ENCODE measurements at places on chromosomes 13 and 19.

DNA sequence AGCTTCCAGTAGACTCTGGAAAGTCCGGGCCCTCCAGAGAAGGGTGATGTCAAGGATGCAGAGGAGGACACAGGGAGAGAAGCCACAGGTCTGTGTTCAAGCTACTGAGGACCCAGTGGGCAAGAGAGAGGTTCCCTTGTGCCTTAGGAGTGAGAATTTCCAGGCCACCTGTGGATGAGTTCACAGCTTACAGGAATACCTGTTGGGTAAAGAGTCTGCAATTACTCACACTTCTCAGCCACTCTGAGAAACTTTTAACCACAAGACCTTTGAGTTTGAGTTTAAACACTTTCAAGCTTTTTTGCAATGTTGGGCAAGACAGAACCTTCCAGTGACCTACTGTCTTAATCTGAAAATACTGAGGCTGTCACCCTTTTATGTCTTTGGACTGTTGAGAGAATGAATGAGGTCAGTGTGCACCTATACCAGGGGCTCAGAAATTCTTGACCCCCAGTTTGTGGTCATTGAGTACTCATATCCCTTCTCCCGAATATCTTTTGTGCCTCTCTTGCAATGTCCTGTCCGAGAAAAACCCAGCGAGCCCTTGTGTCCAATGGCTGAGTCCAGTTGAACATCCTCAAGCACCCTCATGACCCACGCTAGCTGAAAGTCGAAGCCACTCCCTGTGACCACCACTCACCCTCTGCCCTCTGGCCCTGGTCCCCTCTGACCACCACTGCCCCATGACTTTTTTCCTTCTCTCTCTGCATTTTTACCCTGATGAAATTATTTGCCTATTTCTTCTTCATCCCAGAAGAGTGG is 368.5 kb upstream of the ZNF507 start:
- DNase-seq: no peak

GRCh38 chr19:48988286-48988685 is 4.8 kb downstream of the GYS1 start:
- DNase-seq: no peak

- no peak for DNase-seq
Measured at GRCh38 chr13:77291774-77292173, 35.1 kb downstream of the MYCBP2 start.

DNA sequence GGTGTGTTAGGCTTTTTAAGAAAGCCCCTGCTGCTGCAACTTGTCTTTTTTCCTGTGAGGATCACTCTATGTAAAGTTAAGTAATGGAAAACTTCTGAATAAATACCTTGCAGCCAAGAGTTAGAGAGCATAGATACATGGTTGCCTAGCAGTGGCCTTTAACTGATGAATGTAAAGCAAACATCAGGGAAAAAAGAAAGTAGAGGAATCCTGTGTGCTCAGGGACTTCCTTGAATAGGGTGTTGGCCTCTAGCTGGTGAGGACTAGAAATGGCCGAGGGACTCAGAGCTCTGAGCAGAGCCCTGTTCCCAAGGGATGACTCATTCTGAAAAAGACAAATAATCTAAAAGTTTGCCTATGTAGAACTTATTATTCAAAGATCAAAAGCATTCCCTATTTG is 135.7 kb downstream of the MIPEP start:
- DNase-seq: no peak

GRCh38 chr13:40522282-40522681 is 144.2 kb downstream of the FOXO1 start:
- DNase-seq: no peak

- DNase-seq: no peak
Measured at GRCh38 chr19:34155686-34156085, 16.6 kb upstream of the LSM14A start.

- DNase-seq: no peak
Measured at GRCh38 chr19:4571305-4571917, 11.9 kb upstream of the SEMA6B start.

- no peak for DNase-seq
Measured at GRCh38 chr13:41652735-41653361, 195.5 kb downstream of the RGCC start.

DNA sequence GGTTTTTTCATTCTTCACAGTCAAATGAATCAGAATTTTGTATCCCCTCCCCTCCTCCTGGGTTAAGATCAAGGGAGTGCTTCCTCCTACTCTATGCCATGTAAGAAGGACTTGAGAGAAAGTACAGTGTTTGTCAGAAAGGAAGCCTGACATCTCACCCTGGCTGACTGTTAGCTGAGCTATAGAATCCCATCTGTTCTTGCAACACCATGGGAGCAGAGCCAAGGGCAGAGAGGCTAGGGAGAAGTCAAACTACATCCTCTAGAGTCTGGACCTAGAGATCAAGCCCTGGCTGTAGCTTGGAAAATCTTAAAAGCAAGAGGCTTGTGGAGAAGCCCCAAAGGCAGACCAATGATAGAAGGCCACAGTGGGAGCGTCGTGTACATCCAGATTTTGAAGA is 145.9 kb downstream of the OLFM4 start:
- no peak for DNase-seq

DNA sequence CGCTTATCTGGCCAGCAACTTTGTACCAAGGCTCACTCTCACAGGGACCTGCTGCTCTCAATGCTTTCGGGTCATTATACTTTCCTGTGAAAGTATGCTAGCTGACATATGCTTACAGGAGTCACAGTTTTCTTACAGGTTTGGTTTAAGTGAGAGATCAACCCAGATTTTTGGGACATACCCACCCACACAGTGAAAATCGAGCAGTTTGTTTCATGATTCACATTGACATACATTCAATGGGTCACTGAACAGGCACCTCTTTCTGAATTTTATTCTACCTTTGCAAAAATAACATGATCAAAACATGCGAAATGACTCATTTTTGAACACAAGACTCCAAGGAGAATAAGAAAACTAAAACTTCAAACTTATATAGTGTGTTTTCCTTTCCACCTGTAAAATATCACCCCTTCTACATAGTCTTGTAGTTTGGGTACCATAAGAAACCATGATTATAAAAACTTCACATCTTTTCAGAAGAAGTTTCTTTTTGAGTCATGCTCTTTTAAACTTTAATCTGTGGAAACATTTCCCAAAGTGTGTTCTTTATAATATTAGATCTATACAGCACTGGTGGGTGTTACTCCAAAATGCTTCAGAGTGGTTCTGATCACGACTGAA is 44.3 kb upstream of the TEX29 start:
- DNase-seq: no peak

- DNase-seq: no peak
Measured at GRCh38 chr19:33168528-33168927, 25.6 kb upstream of the LRP3 start.

DNA sequence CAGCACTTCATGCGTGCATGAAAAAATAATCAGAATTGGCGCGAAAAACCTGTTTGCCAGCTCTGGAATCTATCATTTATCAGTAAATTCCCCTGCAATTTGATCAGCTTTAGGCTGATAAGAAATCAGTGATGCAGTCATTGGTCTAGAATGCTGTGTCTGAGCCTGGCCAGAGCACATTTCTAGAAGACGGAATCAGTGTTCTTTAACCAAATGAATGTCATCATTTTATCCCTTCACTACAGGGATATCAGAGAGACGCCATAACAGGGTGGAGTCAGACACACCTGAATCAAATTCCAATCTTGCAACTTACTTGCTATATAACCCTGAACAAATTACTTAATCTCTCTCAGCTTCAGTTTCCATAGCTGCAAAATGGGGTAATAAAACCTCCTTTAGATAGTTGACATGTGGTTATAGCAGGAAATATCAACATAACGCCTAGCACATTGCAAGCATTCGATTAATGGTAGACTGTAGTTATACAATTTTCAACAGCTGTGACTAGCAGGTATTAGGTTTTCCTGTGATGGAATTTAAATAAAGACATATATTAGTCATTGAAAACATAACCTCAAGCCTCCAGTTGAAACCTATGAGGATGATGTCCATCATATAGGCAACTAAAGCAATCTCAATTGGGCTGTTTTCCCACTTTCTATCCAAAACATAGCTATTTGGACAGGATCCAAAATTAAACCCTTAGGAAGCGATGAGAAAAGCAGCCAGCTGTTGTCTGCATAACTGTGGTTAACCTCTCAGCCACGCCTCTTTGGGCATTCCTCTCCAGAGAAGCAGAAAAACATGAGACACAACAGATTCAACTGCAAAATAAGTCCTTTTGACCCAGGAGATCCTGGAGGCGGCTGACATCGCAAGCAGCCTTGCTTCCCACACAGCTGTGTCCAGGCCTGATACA is 51.6 kb upstream of the UBL3 start:
- DNase-seq: no peak

- peak; percentile 21 for DNase-seq
Measured at GRCh38 chr13:100848304-100848703, 173.7 kb upstream of the TMTC4 start.
